Activated naive CD8-positive, alpha-beta T cell treated with anti-CD3 and anti-CD28 coated beads, Interleukin-2, amount 10 ng/mL, durations not matched to agents 7 days and 5 days (primary cell): ENCODE measurements at places on chromosomes 6 and 20. TPM values are rescaled to one million over a fixed set of nuclear protein-coding genes. Genes with fewer than 3 reads are reported as not detected.

GRCh38 chr20:44196271-44196670 is 9.3 kb upstream of the JPH2 start:
- DNase-seq: no peak
- no peak overlapping the region for H3K4me3 ChIP-seq
- peaks cover 35% of the 10 kb centered on the region for H3K36me3 ChIP-seq
- H3K27ac ChIP-seq: no peak overlapping the region
- H3K27me3 ChIP-seq: peaks cover 5% of the 10 kb centered on the region

GRCh38 chr6:113403966-113404595 is 453.1 kb upstream of the MARCKS start:
- H3K4me1 ChIP-seq: no peaks in the 10 kb centered on the region
- H3K4me3 ChIP-seq: no peak overlapping the region
- no peaks in the 10 kb centered on the region for H3K36me3 ChIP-seq
- H3K27ac ChIP-seq: no peak overlapping the region
- DNase-seq: no peak

DNA sequence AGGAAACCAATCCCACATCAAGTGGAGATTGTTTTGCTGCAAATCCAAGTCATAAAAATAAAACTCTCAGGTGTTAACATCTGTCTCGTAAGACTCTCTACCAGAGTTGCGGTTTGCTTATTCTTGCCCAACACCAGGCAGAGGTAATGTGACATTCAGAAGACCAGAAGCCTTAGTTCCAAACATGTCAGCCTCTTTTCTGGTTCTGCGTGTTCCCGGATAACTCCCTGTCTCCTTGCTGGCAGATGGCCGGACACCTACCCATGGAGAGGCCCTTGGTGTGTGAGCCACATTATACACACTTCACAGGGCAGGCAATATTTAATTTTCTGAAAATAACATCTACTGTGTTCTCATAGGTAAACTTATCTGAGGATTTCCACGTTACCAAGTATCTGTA is 73.4 kb downstream of the GMPR start:
- no peak for DNase-seq
- peaks cover 4% of the 10 kb centered on the region for H3K36me3 ChIP-seq
- no peaks in the 10 kb centered on the region for H3K27me3 ChIP-seq

- H3K27ac ChIP-seq: no peak overlapping the region
- peaks cover 6% of the 10 kb centered on the region for H3K27me3 ChIP-seq
- H3K4me1 ChIP-seq: no peaks in the 10 kb centered on the region
- no peaks in the 10 kb centered on the region for H3K36me3 ChIP-seq
- DNase-seq: no peak
- no peak overlapping the region for H3K4me3 ChIP-seq
Measured at GRCh38 chr6:4313044-4313686, 177.8 kb upstream of the ECI2 start.

Gene PDYN
- total RNA-seq: not detected

Gene DTD1
- total RNA-seq: 22.4 TPM

Gene HTR1B
- total RNA-seq: not detected

Gene RAB22A
- total RNA-seq: 17.3 TPM

DNA sequence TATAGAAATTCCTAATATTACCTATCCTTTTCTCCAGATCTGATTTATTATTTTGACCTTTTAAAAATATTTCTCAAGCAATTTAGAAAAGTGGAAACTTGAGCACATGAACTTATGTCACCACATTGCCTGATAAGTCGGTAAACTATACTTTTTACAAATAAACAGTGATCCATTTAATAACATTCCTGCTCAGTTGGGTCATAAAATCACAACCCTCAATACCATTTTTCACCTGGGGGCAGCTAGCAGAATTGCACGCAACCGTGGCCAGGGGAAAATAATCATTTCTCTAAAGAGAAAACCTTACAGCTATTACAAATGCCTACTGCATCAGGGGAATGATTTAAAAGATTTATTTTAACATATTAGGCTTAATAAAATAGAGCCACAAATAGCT is 614.5 kb downstream of the PHF3 start:
- no peaks in the 10 kb centered on the region for H3K27me3 ChIP-seq
- DNase-seq: no peak
- no peaks in the 10 kb centered on the region for H3K36me3 ChIP-seq
- no peak overlapping the region for H3K4me3 ChIP-seq
- H3K27ac ChIP-seq: no peak overlapping the region

Gene SALL4
- 0.08 TPM for total RNA-seq

Gene GJA10
- not detected for total RNA-seq

GRCh38 chr20:19074828-19075516 is 137.5 kb upstream of the SLC24A3 start:
- peaks cover 2% of the 10 kb centered on the region for H3K27me3 ChIP-seq
- H3K4me1 ChIP-seq: peaks cover 11% of the 10 kb centered on the region
- DNase-seq: no peak
- H3K36me3 ChIP-seq: no peaks in the 10 kb centered on the region
- H3K27ac ChIP-seq: no peak overlapping the region

Gene MCCD1
- not detected for total RNA-seq

DNA sequence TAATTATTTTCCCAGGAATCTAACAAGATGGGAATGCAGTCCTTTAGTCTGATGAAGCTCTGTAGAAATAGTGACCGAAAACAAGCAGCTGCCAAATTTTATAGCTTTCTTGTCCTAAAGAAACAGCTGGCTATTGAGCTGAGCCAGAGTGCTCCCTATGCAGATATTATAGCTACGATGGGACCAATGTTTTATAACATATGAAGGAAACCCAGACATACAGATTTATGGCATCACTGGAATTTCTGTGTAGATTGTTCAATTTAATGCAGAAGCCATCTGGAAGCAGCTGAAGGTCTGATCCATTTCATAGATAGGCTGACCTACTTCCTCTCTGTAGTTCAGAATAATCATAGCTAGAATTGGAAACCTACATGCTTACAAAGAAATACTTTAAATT is 11.8 kb upstream of the SNPH start:
- H3K27me3 ChIP-seq: peaks cover 12% of the 10 kb centered on the region
- H3K4me3 ChIP-seq: no peak overlapping the region
- peaks cover 4% of the 10 kb centered on the region for H3K36me3 ChIP-seq
- no peak for DNase-seq
- peaks cover 6% of the 10 kb centered on the region for H3K4me1 ChIP-seq
- no peak overlapping the region for H3K27ac ChIP-seq

DNA sequence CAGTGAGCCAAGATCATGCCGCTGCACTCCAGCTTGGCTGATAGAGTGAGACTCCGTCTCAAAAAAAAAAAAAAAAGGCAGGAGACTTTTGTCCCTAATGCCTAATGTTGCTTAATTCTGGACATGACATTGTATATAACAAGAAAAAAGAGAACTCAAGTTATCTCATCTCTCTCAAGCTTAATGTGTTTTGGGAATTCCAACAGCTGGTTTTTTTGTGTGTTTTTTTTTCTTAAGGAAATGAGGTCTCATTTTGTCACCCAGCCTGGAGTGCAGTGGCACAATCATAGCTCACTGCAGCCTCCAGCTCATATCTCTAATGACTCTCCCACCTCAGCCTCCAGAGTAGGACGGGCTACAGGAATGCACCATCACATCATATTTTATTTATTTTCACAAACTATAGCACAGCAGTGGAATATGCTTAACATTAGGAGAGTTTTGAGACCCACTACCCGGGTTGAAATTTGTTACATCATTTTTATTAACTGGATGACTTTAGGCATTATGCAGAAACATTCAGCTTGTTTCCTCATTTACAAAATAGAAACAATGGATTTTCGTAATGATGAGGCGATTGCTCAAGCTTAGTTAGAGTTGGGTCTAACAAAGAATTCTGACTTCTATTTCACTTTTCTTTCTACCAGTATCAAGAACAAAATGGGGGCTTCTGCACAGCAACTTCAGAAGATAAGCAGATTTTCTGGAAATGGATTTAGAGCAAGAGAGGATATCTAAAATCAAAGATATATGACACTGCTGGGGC is 104.1 kb upstream of the BTN3A2 start:
- DNase-seq: no peak
- H3K4me3 ChIP-seq: no peak overlapping the region
- no peak overlapping the region for H3K27ac ChIP-seq
- peaks cover 4% of the 10 kb centered on the region for H3K4me1 ChIP-seq
- peaks cover 4% of the 10 kb centered on the region for H3K27me3 ChIP-seq

Gene CAGE1
- 0.17 TPM for total RNA-seq

Gene TSHZ2
- total RNA-seq: 0.44 TPM

DNA sequence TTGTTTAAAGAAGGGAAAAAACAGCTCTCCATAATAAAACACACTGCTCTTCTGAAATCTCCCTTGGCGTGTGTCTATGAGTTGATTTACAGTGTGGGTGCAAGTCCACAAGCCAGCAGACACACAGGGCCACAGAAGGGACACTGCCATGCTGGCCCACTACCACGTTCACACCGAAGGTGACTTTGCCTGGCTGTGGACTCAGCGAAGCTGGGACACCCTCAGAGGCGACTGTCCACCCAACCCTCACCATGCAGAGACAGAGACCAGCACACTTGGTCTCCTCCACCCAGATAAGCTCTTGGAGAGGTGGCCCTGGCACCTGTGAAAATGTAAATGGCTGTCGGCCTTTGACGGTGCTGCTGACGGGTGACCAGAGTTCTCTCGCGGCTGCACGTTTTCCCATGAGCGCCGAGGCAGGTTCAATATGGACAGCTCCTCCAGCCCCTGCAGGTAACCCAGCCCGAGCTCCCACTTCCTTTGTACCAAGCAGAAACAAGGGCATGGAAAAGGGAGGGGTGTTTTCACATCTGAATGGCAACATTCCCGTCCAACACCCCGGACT is 78.0 kb downstream of the YTHDF1 start:
- no peak for DNase-seq
- H3K4me1 ChIP-seq: no peaks in the 10 kb centered on the region
- H3K4me3 ChIP-seq: no peak overlapping the region
- peaks cover 4% of the 10 kb centered on the region for H3K27me3 ChIP-seq

Gene OR12D3
- total RNA-seq: not detected

Gene PRICKLE4
- not detected for total RNA-seq

DNA sequence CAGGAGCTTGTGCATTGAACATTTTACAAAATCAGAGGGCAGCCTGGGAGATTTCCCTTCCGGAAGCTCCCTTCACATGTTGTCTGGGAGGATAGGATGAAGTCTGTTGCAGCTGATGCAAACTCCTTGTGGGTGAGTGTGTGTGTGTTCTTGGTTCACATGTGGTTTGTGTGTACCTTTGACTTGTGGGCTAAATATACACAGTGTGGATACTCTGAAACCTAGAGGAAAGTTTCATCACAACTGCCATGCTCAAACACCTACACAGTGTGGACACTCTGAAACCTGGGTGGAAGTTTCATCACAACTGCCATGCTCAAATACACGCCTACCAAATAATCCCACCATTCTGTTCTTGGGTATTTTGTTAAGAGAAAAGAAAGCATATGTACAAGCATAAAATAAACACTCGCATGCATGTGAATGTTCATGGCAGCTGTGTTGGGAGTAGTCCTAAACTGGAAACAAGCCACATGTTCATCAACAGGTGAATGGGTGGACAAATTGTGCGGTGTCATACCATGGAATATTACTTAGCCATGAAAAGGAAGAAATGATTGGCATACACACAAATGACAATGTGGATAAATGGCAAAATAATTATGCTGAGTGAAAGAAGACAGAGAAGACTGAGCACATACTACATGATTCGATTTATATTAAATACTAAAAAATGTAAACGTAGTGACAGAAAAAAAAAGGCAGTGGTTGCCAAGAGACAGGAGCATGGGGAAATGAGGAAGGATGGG is 1.8 kb downstream of the SCP2D1 start:
- no peaks in the 10 kb centered on the region for H3K36me3 ChIP-seq
- H3K4me3 ChIP-seq: no peak overlapping the region
- H3K27ac ChIP-seq: no peak overlapping the region
- no peak for DNase-seq

- no peak for DNase-seq
- no peaks in the 10 kb centered on the region for H3K27me3 ChIP-seq
- no peak overlapping the region for H3K27ac ChIP-seq
- no peak overlapping the region for H3K4me3 ChIP-seq
- H3K4me1 ChIP-seq: no peaks in the 10 kb centered on the region
Measured at GRCh38 chr6:162942866-162943265, 215.1 kb downstream of the PACRG start.

Gene BAG2
- total RNA-seq: 7.6 TPM

DNA sequence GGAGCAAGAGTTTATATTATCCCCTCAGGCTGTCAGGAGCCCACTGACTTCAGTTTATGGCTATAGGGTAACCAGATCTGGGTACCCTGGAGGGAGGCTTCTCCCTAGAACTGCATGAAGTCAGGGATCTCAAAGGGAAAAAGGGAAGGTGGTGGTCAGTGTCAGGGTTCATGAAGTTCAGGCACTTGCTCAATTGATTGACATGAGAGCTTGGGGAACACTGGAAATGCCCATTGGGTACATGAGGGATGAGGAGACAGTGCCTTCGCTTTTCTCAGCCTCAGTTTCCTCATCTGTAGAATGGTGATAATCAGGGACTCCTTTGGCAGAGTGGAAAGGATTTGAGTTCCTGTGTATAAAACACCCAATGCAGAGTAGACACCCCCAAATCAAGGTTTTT is 22.6 kb downstream of the SIRPA start:
- H3K27ac ChIP-seq: no peak overlapping the region
- no peaks in the 10 kb centered on the region for H3K36me3 ChIP-seq
- peaks cover 4% of the 10 kb centered on the region for H3K27me3 ChIP-seq
- DNase-seq: no peak
- no peak overlapping the region for H3K4me3 ChIP-seq
- no peaks in the 10 kb centered on the region for H3K4me1 ChIP-seq

GRCh38 chr6:33271117-33271467 is 584 bp downstream of the VPS52 start:
- no peaks in the 10 kb centered on the region for H3K27me3 ChIP-seq
- H3K36me3 ChIP-seq: peaks cover 53% of the 10 kb centered on the region
- peak overlapping the region; percentile 99 for H3K27ac ChIP-seq
- peaks cover 37% of the 10 kb centered on the region for H3K4me1 ChIP-seq

DNA sequence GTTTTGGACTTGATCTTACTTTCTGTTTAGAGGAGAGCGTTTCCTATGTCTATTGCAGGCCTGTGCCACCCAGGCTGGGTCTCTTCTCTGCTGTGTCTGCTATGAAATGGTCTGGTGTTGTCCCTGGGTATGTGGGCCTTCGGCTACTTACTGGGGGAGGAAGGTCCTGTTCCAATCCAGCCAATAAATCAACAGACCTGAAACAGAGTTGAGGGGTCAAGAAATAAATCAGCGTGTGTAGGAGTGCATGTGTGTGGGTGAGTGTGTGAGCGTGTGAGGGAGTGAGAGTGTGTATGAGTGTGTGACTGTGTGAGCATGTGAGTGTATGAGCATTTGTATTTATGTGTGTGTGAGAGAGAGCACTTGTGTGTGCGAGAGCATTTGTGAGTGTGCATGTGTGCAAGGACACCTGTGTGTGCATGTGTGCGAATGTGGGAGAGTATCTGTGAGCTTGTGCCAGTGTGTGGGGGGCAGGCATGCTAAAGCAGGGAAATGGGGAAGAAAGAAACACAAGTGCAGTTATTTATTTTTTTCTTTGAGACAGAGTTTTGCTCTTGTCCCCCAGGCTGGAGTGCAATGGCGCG is 86.3 kb upstream of the PMEPA1 start:
- no peak overlapping the region for H3K27ac ChIP-seq
- H3K27me3 ChIP-seq: no peaks in the 10 kb centered on the region
- H3K4me1 ChIP-seq: peaks cover 3% of the 10 kb centered on the region
- no peak overlapping the region for H3K4me3 ChIP-seq
- no peaks in the 10 kb centered on the region for H3K36me3 ChIP-seq

- no peaks in the 10 kb centered on the region for H3K4me1 ChIP-seq
- no peaks in the 10 kb centered on the region for H3K27me3 ChIP-seq
- H3K27ac ChIP-seq: no peak overlapping the region
- H3K4me3 ChIP-seq: no peak overlapping the region
Measured at GRCh38 chr6:91487696-91488392, 901.0 kb upstream of the MAP3K7 start.

Gene CST4
- not detected for total RNA-seq
